ENCODE measurements at places on chromosomes 2 and 18.

- no peak for DNase-seq
Observed at GRCh38 chr2:160387558-160388262, 105.9 kb downstream of the RBMS1 start.

DNA sequence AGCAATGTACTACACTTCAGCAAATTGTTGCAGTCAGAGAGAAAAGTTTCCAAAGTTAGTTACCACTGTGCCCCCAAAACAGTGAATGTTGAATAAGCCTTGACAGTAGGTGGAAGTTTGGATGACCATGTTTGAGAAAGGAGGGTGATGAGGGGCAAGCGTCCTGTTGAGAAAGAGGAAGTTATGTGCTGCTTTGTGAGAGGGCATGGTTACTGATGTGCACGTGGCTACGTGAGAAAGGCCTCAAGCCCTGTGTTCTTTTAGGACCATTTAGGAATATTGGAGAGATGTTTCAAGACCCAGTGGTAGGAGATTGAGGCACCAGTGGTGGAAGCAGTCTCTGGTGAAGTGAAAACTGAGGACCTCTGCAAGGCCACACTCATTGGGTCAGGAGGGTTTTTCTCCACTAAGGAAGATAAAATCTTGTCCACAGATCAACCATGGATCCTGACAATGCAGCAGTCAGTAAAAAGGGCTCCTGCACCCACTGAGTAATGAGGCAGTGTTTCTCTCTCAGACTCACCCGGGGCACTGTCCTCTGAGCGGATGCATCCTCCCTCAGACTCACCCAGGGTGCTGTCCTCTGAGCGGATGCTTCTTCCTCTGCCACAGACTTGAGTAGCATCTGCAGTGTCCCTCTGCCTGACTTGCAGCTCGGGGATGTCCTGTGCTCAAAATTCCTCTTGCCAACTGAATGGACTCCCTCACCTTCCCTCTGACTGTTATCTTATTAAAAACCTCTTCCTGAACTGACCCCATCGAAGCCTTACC is 34.7 kb upstream of the ACTR3 start:
- peak; percentile 31 for DNase-seq

- no peak for DNase-seq
Observed at GRCh38 chr2:46561731-46562450, 82.5 kb downstream of the TMEM247 start.

GRCh38 chr2:162063899-162064298 is 10.1 kb downstream of the DPP4 start:
- no peak for DNase-seq

DNA sequence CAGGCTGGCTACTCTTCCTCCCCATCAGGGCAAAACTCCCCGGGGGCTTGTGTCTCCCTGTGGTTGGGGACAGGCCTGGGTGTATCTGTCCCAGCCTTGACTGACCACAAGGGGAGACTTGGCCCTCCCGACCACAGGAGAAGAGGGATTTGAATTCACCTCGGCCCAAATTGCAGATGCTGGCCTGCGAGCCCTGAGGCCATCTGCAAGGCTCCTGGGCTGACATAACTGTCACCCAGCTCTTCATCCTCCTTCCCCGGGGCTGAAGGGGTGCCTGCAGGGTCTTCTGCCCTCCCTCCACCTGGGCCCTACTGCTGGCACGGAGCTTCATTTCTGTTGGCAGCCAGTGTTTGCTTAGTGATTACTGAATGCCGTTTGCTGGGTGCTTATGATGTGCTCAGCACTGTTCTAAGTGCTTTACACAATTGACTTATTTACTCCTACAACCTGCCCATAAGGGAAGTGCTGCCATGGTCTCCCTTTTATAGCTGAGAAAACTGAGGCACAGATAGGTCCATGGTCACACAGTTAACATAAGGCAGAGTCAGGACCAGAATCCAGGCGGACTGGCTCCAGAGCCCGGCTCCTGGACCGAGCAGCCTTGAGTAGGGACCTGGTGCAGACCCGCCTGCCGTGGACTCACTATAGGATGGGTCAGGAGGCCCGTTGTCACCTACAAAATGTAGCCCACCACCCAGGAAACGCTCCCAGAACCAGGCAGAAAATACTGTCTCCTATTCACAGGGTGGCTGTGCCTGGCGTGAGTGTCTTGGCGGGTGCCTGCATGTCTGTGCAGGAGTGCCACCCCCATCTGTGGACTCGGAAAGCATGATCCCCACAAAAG is 18.9 kb downstream of the STEAP3 start:
- DNase-seq: no peak

- peak; percentile 53 for DNase-seq
Observed at GRCh38 chr2:104412384-104412783, 441.5 kb upstream of the POU3F3 start.

GRCh38 chr2:216971593-216971992 is 111.7 kb upstream of the TNP1 start:
- no peak for DNase-seq

- no peak for DNase-seq
Observed at GRCh38 chr18:58501066-58501896, 127.6 kb downstream of the ALPK2 start.

DNA sequence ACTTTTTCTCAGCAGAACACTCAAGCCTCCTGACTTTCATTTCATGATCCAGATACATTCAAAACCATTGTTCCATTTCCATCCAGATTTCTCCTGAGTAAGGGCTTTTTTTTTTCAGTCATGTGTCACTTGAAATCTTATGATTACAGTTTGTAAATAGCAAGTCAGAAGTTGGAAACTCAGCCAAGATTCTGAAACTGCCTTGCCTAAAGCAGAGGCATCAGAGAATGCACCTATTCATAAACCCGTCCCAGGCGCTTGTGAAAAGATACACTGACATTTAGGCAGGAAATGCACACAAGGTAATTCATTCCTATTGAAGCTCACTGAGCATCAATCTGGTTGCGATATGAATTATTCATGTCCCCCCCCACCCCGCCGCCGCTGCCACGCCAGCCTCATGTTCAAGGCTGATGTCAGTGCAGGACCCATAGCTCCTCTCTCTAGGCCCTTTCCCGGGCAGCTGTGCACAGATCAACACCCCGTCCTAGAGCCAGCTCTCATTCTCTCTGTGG is 30.4 kb upstream of the MGAT4A start:
- no peak for DNase-seq

- no peak for DNase-seq
Observed at GRCh38 chr2:37786191-37786698, 114.8 kb upstream of the CDC42EP3 start.

DNA sequence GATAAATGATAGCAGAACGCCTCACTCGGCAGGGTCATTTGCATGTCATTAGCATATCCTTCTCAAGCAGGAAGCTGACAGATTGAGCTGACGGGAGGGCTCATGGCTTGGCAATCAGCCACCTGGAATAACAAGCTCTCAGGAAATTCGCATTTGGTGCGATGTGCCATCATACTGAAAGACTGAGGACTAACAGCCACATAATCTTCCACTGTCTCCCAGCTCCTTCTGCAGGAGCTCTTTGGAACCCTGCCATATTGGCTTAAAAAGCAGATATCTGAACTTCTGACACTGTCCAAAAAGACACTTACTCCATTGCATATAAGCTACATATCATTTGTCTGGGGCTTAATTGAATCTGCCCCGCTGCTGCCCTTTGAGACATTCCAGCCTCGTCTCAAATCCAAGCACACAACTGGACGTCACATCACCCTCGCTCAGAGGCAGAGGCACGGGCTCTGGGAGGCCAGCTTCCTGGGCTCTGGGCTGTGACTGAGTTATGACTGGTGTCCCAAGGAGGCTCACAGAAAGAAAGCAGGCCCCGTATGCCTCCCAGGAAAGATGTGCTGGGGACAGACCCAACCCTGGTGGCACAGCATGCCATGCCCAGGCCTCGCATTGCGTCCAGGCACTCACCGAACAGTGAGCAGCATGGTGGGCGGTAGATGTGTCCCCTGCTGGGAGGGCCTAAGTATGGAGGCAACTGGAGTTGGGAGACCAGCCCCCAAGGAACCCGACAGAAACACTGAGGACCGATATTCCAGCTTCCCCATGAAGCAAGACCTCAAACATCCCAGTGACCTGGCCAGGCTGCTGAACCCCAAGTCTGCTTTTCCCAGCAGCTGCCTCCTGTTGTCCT is 228.0 kb downstream of the ATAD2B start:
- no peak for DNase-seq

- no peak for DNase-seq
Observed at GRCh38 chr2:106139238-106139935, 54.7 kb downstream of the UXS1 start.

GRCh38 chr2:206993396-206993911 is 54.1 kb downstream of the CPO start:
- peak; percentile 25 for DNase-seq

- no peak for DNase-seq
Observed at GRCh38 chr2:28098501-28099225, 208.1 kb downstream of the BABAM2 start.

DNA sequence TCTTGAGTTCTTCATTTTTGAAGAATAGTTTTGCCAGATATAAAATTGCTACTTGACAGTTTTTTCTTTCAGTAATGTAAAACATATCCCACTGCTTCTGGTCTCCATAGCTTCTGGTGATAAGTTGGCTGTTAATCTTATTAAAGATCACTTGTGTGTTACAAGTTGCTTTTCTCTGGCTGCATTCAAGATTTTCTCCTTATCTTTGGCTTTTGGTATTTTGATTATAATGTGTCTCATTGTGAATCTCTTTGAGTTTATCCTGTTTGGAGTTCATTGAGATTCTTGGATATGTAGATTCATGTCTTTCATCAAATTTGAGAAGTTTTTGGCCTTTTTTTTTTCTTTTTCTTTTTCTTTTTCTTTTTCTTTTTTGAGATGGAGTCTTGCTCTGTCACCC is 20.2 kb upstream of the ADNP2 start:
- DNase-seq: peak; percentile 21

- no peak for DNase-seq
Observed at GRCh38 chr18:59820663-59821062, 79.1 kb upstream of the PMAIP1 start.

GRCh38 chr18:74255131-74255616 is 36.6 kb downstream of the CYB5A start:
- DNase-seq: no peak

DNA sequence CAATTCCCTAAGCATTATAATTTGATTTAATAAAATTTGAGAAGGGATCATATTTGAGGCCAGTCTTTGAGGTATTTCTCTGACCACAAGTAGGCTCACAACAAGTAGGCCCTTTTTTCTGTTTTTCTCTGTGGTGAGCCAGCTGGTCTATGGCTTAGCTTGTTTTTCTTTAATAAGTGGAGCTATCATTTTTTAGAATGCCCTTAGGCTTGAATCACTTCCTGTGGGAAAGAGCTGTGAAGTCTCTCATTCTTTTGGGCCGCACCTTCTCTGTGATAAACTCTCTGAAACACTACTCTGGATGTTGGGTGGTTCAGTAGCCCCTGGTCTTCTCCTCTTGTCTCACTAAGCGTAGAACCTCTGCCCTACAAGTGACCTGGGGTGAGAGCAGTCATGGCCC is 235.9 kb downstream of the SUCLG1 start:
- no peak for DNase-seq

DNA sequence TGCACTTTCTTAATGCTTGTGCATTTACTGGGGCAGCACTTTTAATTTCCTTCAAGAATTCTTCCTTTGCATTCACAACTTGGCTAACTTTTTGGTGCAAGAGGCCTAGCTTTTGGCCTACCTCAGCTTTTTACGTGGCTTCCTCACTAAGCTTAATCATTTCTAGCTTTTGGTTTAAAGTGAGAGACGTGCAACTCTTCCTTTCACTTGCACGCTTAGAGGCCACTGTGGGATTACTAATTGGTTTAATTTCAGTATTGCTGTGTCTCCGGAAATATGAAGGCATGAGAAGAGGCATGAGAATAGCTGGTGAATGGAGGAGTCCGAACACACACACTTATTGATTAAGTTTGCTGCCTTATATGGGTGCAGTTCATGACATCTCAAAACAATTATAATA is 354.1 kb downstream of the DLGAP1 start:
- DNase-seq: no peak

GRCh38 chr2:99615247-99615771 is 125.5 kb upstream of the REV1 start:
- DNase-seq: no peak

DNA sequence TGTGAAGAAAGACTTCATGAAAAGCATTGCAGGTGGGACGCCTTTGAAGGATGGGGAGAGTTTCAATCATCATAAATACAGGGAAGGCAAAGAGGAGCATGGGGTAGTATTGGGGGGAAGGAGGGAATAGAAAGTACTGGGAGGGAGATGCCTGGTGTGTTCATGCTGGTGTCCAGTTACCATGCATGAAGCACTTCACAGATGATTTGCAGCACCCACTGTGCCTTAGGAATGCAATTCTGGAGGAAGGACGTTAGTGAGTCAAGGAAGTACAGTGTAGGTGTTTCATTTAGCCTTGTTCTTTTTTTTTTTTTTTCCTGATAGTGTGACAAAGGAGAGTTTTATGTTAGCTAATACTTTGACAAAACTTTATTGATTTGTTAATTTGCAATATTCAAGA is 36.8 kb downstream of the ADAM23 start:
- no peak for DNase-seq

DNA sequence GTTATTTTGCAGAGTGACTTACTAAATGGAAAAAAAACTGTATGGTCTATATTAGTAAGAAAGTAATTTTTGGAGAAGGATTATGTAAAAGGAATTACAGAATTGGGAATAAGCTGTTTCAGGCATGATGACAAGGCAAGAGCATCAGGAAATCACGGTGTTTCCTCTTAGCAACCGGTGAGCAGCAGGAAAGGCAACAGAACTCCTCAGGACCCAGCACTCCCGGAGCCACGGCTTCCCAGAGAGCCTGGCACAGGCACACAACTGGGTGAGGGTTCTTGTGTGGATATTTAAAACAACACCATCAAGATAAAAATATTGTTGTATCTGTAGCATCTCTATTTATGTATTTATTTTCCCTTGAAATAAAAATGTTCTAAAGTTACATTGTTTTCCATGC is 34.4 kb downstream of the CYP27C1 start:
- DNase-seq: no peak

DNA sequence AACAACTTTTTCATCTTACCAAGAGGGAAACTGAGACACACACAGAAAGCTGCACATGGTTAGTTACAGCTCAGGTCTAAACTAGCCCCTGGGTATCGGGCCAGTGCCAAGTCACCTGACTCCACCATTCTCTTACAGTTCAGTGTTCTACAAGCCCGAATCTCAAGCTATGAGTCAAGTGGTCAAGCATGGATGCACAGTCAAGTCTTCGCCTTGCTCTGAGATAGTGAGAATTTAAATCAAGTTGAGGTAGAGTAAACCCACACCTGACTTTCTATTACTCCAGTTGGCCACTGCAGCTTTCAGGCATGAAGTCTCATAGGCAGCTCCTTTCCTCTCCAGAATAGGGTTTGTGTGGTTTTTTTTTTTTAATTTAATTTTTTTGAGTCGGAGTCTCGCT is 34.5 kb upstream of the ARL5A start:
- no peak for DNase-seq

GRCh38 chr2:20422402-20423271 is 24.2 kb upstream of the RHOB start:
- DNase-seq: peak; percentile 12

DNA sequence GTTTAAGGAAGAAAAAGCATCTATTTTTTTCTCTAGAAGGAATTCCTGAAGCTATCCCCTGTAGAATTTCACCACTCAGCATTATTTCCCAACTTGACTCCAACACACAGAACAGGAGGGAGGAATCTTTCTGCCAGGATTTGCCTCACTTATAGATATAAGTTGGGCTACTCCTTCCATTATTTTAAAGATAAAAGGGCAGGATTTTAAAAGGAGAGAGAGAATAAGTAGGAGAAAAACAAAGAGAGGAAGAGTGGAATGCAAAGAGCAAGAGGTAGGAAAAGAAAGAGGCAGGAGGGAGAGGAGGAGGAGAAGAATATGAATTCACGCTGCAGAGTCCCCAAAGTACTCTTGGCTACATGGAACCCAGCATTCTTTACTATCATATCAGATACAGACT is 182.5 kb downstream of the TCF4 start:
- no peak for DNase-seq

Measured in OCI-M1 (cell line).